ENCODE measurements at places on chromosomes 7 and 10. TPM values are rescaled to one million over a fixed set of nuclear protein-coding genes. Genes with fewer than 3 reads are reported as not detected.

The WASHC2C gene
- 26.2 TPM for total RNA-seq

The GPR85 gene
- total RNA-seq: 0.71 TPM

The SAMD9L gene
- total RNA-seq: 38.5 TPM

The ENTPD1 gene
- total RNA-seq: 20.5 TPM

The MEIG1 gene
- total RNA-seq: 0.76 TPM

The MTERF1 gene
- total RNA-seq: 19.3 TPM

The GGCT gene
- 43.4 TPM for total RNA-seq

- H3K4me1 ChIP-seq: no peaks in the 10 kb centered on the region
- H3K4me3 ChIP-seq: no peak overlapping the region
Measured at GRCh38 chr7:85014936-85015660, 171.8 kb downstream of the SEMA3D start.

- no peaks in the 10 kb centered on the region for H3K27me3 ChIP-seq
- H3K4me3 ChIP-seq: no peak overlapping the region
- no peaks in the 10 kb centered on the region for H3K4me1 ChIP-seq
- H3K36me3 ChIP-seq: no peaks in the 10 kb centered on the region
- H3K27ac ChIP-seq: no peak overlapping the region
Measured at GRCh38 chr10:65377687-65378086, 1548.1 kb upstream of the LRRTM3 start.

GRCh38 chr7:147813316-147813715 lies 777.2 kb upstream of the C7orf33 start:
- no peak for DNase-seq
- no peak overlapping the region for H3K27ac ChIP-seq
- H3K4me3 ChIP-seq: no peak overlapping the region

DNA sequence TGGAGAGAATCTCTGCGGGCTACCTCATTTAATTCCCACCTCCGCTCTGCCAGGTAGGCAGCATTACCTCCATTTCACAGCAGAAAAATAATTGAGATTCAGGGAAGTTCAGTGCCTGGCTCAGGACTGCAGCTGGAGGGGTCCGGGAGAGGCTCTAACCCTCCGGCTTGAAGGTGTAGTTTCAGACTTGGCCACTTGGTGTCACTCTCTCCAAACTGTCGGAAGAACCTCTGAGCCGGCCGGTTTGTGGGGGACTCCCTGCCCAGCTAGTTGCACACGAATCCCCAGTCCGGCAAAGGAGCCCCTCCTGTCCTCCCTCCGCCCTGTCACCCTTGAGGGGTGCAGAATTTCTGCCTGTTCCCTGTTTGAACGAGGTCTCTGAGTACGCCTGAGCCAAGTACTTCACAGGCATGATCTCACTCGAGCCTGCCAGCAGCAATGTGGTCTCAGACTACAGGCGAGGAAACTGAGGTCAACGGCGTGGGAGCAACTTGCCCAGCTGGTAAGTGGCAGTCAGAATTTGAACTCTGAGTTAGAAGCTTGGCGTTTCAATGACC lies 144.7 kb upstream of the ZNF716 start:
- H3K27ac ChIP-seq: no peak overlapping the region
- H3K4me1 ChIP-seq: no peaks in the 10 kb centered on the region
- H3K4me3 ChIP-seq: no peak overlapping the region
- H3K27me3 ChIP-seq: no peaks in the 10 kb centered on the region
- no peaks in the 10 kb centered on the region for H3K36me3 ChIP-seq

GRCh38 chr7:126339813-126340212 lies 912.9 kb downstream of the GRM8 start:
- H3K27ac ChIP-seq: no peak overlapping the region
- no peaks in the 10 kb centered on the region for H3K36me3 ChIP-seq
- no peak overlapping the region for H3K4me3 ChIP-seq
- no peak for DNase-seq

DNA sequence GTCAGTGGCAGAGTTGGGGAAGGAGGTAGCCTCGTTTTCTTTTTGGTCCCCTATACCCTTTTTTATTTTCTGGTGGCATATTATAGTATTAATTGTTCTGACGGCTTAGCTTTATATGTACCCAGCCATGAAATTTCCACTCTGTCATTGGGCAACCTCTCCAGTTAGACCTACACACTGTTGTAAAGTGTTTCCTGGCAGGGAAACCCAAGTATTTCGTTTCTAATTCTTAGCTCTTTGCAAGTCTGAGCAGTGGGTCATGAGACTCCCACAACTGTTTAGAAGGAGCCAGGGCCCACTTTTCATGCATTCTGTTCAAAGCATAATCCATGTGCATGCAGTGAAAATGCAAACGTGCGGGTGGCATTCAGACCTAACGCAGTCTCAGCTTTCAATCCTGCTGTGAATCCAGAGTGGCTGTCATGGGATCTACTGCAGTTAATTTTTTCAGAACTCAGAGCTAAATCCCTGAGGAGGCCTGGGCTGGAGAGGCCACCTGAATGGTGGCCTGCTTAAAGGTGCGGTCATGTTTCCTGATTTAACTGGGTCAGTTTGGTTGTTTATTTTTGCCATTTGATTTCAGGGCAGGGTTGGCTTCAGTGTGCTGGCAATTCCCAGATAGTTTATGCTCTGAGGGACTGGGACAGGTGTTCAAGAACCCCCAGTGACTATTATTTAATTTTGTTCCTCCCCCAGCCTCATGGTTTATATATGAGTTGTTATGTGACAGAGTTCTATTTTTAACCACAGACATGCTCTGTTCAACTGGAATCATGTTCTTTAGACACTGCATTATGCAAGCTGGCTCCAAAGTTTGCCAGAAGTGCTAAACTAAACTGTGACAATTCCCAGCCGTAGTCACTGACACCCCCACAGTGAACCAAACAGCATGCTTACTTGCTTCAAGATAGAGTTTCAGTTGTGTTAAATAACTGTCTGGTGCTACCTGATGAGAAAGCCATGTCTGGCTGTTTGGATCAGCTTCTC lies 27.4 kb upstream of the SYPL1 start:
- no peak overlapping the region for H3K27ac ChIP-seq
- H3K4me1 ChIP-seq: peaks cover 3% of the 10 kb centered on the region
- DNase-seq: no peak
- H3K36me3 ChIP-seq: no peaks in the 10 kb centered on the region
- no peaks in the 10 kb centered on the region for H3K27me3 ChIP-seq

DNA sequence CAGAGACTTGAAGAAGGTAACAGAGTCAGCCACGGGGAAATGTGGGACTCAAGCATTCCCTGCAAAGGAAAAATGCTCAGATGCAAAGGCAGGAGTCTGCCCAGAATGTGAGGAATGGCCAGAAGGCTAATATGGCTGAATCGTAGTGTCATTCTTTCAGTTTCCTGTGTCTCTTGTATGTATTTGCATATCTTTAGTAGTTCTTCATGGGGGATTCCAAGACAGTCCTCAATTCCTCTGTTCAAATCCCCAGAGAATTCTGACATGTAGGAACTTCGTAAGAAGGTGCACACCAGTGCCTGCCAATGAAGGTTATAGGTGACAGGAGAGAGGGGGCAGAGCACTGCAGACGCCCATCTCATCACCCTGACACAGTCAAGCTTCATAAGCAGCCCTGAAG lies 154.4 kb downstream of the CACNB2 start:
- no peaks in the 10 kb centered on the region for H3K4me1 ChIP-seq
- no peak overlapping the region for H3K27ac ChIP-seq
- no peak overlapping the region for H3K4me3 ChIP-seq
- H3K27me3 ChIP-seq: no peaks in the 10 kb centered on the region

DNA sequence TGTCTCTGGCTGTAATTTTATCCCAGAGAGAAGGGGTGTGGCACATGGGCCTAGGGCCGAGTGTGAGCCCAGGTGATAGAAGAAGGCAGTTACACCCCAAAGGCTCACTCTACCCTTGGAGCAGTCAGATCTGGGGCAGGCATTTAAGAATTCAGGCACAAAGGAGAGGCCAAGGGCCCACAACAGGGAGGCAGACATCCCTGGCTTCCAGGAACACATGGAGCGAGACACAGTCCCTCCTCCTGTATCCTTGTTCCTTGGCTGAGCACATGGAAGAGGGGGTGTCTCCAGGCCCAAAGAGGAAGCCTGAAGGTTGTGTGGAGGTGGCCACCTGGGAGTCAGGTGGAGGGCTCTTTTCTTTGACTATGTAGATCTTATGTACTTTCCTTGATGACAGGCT lies 286.2 kb downstream of the RPS24 start:
- H3K4me1 ChIP-seq: no peaks in the 10 kb centered on the region
- no peak overlapping the region for H3K4me3 ChIP-seq
- H3K27me3 ChIP-seq: no peaks in the 10 kb centered on the region
- no peaks in the 10 kb centered on the region for H3K36me3 ChIP-seq
- DNase-seq: no peak

GRCh38 chr7:148722340-148723165 lies 23.9 kb downstream of the CUL1 start:
- peak; percentile 39 for DNase-seq
- peaks cover 25% of the 10 kb centered on the region for H3K4me1 ChIP-seq
- H3K4me3 ChIP-seq: no peak overlapping the region
- H3K27ac ChIP-seq: peak overlapping the region; percentile 6

DNA sequence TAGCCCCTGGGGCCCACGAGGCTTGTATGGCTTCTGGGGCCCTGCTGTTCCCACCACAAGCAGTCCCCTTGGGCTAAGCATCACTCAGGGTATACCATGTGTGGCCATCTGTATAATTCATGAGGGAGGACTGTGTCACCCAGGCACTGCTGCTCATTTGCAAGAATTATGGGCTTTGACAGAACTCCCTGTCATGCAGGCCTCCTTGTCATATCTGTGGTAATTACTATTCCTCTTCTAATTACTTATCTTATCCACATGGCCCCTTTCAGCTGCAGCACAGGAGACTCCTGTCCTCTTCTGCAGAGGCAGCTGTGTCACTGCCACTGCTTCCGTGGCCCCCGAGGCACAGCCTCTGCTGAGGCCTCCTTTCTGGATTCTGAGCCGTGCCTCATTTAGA lies 46.3 kb downstream of the LRMDA start:
- H3K27ac ChIP-seq: no peak overlapping the region
- no peak for DNase-seq
- H3K36me3 ChIP-seq: no peaks in the 10 kb centered on the region
- no peak overlapping the region for H3K4me3 ChIP-seq
- H3K27me3 ChIP-seq: no peaks in the 10 kb centered on the region

- H3K4me3 ChIP-seq: no peak overlapping the region
- no peak overlapping the region for H3K27ac ChIP-seq
- H3K36me3 ChIP-seq: no peaks in the 10 kb centered on the region
- H3K4me1 ChIP-seq: no peaks in the 10 kb centered on the region
- DNase-seq: no peak
- no peaks in the 10 kb centered on the region for H3K27me3 ChIP-seq
Measured at GRCh38 chr7:15801041-15801440, 114.6 kb upstream of the MEOX2 start.

GRCh38 chr10:15796098-15796759 lies 64.1 kb downstream of the MINDY3 start:
- H3K36me3 ChIP-seq: peaks cover 4% of the 10 kb centered on the region
- no peaks in the 10 kb centered on the region for H3K4me1 ChIP-seq
- DNase-seq: no peak
- no peaks in the 10 kb centered on the region for H3K27me3 ChIP-seq
- no peak overlapping the region for H3K4me3 ChIP-seq
- no peak overlapping the region for H3K27ac ChIP-seq

DNA sequence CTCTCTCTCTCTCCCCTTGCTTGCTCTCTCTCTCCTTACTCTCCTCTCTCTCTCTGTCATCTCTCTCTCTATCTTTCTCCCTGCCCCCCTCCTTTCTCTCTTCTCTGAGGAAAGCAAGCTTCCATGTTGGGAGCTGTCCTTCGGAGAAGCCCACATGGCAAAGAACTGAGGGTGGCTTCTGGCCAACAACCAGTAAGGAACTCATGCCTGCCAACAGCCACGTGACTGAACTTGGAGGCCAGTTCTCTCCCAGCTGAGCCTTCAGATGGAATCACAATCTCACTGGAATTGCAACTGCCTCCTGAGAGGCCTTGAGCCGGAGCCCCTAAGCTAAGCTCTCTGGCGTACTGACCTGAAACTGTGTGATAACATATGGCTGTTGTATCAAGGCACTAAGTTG lies 12.0 kb upstream of the DHTKD1 start:
- no peaks in the 10 kb centered on the region for H3K36me3 ChIP-seq
- H3K27ac ChIP-seq: no peak overlapping the region
- no peaks in the 10 kb centered on the region for H3K4me1 ChIP-seq
- no peak overlapping the region for H3K4me3 ChIP-seq
- no peak for DNase-seq
- no peaks in the 10 kb centered on the region for H3K27me3 ChIP-seq

- H3K27ac ChIP-seq: no peak overlapping the region
- H3K4me1 ChIP-seq: peaks cover 6% of the 10 kb centered on the region
- no peaks in the 10 kb centered on the region for H3K27me3 ChIP-seq
Measured at GRCh38 chr10:32375631-32376030, 28.7 kb upstream of the EPC1 start.

DNA sequence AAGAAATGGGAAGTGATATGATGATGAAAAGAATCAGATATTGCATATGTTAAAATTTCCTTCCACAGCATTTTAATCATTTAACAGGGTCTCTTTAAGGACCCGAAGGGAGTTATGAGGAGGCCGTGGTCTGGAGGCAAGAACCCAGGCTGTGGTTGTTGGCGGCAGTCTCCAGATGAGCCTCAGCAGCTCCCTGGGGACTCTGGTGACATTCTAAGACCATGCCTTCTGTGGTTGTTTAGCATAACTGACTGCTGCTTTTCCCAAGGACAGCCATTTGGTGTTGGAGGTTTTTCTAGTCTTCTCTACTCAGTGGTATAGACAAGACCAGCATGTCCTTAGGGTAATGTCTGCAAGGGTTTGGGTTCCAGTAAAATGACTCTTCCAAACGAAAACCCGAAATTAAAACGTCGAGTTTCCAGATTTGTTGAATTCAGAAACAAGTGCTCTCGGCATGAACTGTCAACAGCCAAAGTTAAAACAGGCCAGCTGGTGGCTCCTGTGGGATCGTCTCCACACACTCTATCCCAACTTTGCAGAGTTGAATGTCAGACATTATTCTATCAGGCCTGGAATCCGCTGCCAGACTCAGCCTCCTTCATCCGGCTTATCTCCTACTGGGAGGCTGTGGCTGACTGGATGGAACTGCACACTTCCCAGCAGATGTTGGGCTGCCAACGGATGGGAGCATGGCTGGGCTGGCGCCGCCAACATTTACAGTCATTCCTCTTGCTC lies 183.1 kb downstream of the TAX1BP1 start:
- DNase-seq: no peak
- no peak overlapping the region for H3K4me3 ChIP-seq
- H3K4me1 ChIP-seq: no peaks in the 10 kb centered on the region
- H3K27ac ChIP-seq: no peak overlapping the region
- H3K36me3 ChIP-seq: no peaks in the 10 kb centered on the region

- DNase-seq: no peak
- H3K27ac ChIP-seq: no peak overlapping the region
- H3K36me3 ChIP-seq: no peaks in the 10 kb centered on the region
Measured at GRCh38 chr10:49277973-49278372, 21.0 kb upstream of the C10orf71 start.

- DNase-seq: no peak
- no peaks in the 10 kb centered on the region for H3K36me3 ChIP-seq
- H3K27ac ChIP-seq: no peak overlapping the region
- H3K27me3 ChIP-seq: no peaks in the 10 kb centered on the region
- no peak overlapping the region for H3K4me3 ChIP-seq
Measured at GRCh38 chr10:107616031-107616430, 451.5 kb upstream of the SORCS1 start.
